CD4-positive, alpha-beta T cell treated with Interleukin-6 for 4 hours (primary cell): ENCODE measurements at places on chromosomes 4 and X.

DNA sequence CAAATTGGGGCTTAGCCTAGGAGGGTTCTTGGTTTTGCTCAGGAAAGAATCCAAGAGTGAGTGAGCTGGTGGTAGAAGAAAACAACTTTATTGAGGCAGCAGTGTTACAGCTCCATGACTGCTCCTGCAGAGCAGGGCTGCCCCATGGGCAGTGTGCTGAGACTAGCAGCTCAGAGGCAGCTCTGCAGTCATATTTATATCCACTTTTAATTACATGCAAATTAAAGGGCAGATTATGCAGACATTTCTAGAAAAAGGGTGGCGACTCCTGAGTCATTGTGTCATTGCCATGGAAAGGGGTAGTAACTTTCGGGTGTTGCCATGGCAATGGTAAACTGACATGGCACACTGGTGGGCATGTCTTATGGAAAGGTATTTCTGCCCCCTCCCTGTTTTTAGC, 202.2 kb downstream of the CLCN4 start:
- no peak for DNase-seq

- DNase-seq: no peak
Measured at GRCh38 chr4:3720466-3720865, 45.7 kb upstream of the ADRA2C start.

DNA sequence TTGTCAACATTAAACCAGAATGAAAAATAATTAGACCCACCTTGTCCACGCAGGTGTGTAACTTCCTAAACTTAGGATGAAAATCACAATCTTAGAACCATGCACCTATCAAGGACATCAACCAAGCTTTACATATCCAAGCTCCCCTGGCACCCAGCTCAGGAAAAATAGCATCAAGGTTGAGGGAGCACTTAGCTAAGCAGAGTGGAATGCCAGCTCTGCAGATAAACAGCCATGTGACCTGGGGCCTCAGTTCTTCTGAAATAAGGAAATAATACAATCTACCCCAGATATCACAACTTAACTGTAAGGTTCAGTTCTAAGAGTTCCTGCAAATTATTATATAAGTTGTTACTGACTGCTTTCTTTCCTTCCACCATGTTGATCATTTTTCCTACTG, 64.7 kb downstream of the DHX15 start:
- no peak for DNase-seq

- no peak for DNase-seq
Measured at GRCh38 chr4:156111686-156112085, 158.0 kb upstream of the CTSO start.

DNA sequence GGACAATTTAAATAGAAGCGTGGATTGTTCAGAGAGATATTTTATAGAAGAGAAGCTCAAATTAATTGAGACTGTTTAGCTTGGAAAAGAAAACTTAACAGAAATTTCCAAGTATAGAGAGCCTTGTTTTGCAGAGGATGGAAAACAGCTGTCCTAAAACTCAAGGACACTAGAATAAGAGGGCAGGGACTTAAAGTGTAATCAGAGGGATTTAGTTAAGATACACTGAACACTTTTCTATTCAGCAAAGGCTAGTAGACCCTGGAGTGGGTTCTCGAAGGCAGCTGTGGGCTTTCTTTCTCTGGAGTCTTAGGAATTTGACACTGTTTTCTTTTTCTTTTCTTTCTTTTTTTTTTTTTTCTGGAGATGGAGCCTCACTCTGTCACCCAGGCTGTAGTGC, 92.7 kb upstream of the ARX start:
- DNase-seq: no peak
